ENCODE measurements at places on chromosomes 4 and X. TPM values are rescaled to one million over a fixed set of nuclear protein-coding genes. Genes with fewer than 3 reads are reported as not detected.

DNA sequence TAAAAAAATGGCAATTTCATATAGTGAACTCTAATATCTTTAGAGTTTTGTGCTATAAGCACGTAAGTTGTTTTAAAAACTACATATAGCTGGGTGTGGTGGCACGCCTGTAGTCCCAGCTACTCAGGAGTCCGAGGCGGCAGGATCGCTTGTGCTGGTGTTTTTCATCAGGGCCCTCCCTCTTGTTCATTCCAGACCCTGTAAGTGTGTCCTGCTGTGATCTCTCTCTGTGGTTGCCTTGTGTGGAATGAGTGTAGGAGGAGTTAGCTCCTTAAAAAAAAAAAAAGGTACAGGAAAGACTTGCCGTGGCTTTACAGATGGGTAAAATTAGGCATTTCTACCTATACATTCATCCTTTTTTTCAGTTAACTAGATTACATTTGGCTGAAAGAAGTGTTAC, 35.4 kb downstream of the RBBP7 start:
- no peak for DNase-seq

DNA sequence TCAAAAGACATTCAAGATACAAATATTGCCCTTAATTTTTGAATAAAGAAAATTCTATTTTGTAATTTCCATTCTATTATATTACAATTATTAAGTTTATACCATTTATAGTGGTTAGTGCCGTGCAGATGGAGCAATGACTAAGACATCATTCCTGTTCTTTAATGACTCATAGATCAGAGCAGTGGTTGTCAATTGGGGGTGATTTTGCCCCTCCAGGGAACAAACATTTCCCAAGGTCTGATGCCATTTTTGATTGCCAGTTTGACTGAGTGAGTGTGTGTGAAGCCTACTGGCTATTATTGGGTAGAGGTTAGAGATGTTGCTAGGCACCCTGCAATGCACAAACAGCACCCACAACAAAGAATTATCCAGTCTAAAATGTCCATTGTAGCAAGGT, 97.9 kb upstream of the DDIT4L start:
- no peak for DNase-seq

DNA sequence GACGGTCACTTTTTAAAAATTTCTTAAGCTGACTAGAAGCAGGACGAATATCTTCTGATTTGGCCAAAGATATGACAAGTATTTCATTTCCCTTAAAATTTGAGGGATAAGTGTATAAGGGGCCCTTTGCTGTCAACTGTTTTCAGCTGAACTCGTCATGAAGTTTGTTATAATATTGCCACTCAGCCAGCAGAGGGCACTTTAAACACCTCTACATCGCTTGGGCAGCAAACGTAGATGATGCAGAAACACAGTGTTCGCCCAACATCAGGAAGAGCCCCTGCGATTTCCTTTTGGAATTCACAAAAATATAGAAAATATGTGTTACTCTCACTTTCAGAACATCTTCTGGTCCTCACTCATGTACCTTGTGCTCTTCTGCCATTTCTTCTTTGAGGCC, 435.7 kb upstream of the FMR1 start:
- no peak for DNase-seq

DNA sequence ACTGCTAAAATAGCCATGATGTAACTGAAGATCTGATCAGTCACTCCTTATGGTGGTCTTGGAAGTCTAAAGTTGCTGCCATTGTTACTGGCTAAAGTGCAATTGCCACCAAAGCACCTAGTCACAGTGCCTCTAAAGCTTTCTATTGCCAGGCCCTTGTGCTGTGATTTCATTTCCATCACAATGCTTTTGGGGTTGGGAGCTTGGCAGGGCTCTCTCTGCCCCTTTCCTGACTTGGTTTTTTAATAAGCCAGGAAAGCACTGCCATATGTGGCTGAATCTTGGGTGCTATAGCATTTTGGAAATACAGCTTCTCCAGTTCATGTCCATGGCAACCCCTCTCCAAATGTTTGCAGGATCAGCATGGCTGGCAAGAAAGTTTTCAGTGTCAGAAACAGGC, 1712.4 kb upstream of the TENM3 start:
- no peak for DNase-seq

GRCh38 chr4:48780865-48781214, 761 bp upstream of the FRYL start:
- DNase-seq = peak; percentile 61

DNA sequence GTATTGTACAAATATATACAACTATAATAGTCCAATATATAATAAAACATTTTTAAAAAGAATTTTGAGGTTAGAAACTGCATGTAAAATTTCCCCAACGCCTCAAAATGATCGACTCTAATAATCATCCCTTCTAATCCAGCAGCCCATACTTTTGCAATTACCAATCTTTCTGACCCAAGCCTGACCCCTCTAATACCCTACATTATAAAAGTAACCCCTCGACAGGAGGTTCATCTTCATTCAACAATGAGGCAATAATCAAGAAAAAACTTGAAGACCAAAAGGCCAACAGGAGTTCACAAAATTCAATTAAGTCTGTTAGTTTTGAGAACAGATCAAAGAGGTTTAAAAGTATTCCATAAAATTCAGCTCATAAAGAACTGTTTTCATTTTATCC, 393.5 kb downstream of the GPM6A start:
- DNase-seq = no peak

The HSD17B13 gene
- total RNA-seq = under 0.01 TPM

The CXCL13 gene
- total RNA-seq = not detected

GRCh38 chr4:85132117-85132516, 165.6 kb upstream of the WDFY3 start:
- DNase-seq = no peak

- DNase-seq = no peak
Observed at GRCh38 chrX:130119312-130119898, 9.1 kb upstream of the ELF4 start.

The TMEM271 gene
- not detected for total RNA-seq

The MXRA5 gene
- not detected for total RNA-seq

The GCNA gene
- total RNA-seq = 1.3 TPM

All from dermis microvascular lymphatic vessel endothelial cell (primary cell).